ENCODE measurements at places on chromosomes 3 and 15.

DNA sequence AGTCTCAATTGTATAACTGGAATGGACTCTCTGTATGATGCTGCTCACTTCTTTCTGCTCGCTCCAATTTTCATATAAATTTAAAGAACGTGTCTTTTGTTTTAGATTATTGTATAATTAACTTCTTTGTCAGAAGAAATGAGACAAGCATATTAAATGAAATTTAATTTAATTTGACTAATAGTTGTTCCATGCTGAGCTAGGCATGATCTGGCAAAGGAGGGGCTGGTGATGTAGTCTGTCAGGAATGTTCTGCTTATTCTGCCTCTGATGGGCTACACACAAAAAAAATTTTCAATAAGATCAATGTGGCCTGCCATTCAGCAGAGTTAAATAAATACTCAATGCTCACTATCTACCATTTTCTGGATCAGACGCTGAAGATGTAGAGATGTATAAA is 208.4 kb upstream of the CD96 start:
- DNase-seq: no peak

DNA sequence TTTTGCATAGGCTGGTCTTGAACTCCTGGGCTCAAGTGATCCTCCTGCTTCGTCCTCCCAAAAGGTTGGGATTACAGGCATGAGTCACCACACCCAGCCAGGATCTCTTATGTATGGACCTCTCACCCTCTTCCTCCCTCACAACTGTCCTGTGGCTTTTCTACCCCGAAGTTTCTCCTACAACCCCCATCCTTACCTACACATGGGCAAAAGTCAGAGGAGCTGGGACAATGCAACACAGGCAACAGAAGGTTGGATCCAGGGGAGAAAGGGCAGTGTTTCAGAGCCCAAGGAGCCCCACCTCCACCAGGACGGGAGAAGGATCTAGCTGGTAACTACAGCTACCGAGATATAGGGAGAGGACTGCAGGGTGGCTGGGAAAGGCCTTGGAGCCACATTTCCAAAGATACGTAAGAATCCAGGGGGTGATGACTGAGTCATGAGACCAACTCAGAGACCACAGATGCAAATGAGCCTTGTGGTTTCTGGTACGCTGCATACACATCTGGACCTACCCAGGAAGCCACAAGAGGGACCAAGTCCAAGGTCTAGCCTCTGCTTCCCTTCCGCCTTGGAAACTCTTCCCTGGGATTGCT is 13.6 kb downstream of the IGDCC4 start:
- no peak for DNase-seq

GRCh38 chr3:140187028-140187427 is 252.0 kb downstream of the CLSTN2 start:
- no peak for DNase-seq

DNA sequence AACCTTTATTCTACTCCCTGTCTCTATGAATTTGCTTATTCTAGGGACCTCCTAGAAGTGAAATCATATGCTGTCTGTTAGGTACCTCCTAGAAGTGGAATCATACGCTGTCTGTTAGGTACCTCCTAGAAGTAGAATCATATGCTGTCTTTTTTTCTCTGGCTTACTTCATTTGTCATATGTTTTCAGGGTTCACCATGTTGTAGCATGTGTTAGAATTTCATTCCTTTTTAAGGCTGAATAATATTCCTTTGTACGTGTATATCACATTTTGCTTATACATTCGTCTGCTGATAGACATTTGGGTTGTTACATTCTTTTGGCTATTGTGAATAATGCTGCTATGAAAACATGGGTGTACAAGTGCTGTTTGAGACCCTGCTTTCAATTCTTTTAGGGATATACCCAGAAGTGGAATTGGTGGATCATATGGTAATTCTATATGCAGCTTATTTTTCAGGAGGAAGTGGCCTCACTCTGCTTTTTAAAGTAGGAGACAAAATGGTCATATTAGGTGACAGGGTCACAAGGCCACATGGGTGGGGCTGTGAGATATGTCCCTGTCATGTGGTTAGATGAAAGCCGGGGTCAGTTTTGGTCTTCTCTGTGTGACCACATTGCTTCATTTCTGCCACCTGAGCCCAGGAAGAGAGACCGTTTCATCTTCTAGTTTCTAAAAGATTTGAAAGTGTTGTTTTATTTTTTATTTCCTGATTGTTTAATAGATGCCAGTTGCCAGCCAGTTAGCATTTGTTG is 76.7 kb downstream of the FLNB start:
- DNase-seq: no peak

Data from activated CD4-positive, alpha-beta T cell treated with anti-CD3 and anti-CD28 coated beads, Interleukin-2, amount 50 U/mL, for 4 hours (primary cell).